Upper lobe of right lung (tissue), 1 donor: ENCODE measurements at places on chromosomes 2 and 18. TPM values are rescaled to one million over a fixed set of nuclear protein-coding genes. Genes with fewer than 3 reads are reported as not detected.
A peak's percentile ranks its signal among the peaks of the same experiment; 100 is the strongest.

Gene ABCG8
- total RNA-seq: not detected

DNA sequence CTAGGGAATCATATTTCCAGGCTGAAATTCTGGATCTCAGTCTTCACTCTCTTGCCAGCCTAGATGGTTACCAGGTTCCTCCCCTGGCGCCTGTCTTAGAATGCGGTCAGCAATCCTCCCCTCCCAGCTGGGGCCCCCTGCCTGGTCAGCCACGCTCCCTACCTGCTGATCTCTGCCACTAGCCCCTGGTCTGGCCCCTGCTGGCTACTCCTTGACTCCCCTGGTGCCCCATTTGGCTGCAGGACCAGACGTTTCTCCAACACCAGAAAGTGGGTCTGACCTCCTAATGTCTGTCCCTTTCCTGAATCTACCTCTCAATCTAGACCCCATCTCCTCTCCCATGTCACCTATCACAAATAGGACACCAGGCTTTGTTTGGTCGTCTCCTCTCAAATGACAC lies 432.0 kb upstream of the SMIM21 start:
- no peaks in the 10 kb centered on the region for H3K4me1 ChIP-seq
- DNase-seq: no peak
- no peaks in the 10 kb centered on the region for H3K36me3 ChIP-seq
- H3K27me3 ChIP-seq: no peaks in the 10 kb centered on the region
- H3K27ac ChIP-seq: no peak overlapping the region
- no peak overlapping the region for H3K4me3 ChIP-seq

DNA sequence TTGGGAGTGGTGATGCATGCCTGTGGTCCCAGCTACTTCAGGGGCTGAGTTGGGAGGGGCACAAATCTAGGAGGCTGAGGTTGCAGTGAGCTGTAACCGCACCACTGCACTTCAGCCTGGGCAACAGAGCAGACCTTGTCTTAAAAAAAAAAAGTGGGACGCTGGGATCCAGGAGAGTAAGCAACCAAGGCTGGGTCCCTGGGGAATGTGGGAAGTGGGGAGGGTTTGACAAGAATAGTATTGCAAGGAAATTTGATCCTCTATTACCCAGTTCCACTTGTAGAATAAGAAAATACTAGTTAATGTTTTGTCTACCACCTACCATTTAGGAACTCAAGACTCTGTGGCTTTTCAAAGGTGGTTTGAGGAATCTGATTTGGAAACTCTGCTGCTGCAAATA lies 21.1 kb upstream of the DYTN start:
- no peak for DNase-seq
- no peak overlapping the region for H3K4me3 ChIP-seq
- no peak overlapping the region for H3K27ac ChIP-seq
- no peaks in the 10 kb centered on the region for H3K36me3 ChIP-seq
- no peaks in the 10 kb centered on the region for H3K27me3 ChIP-seq
- H3K4me1 ChIP-seq: no peaks in the 10 kb centered on the region

DNA sequence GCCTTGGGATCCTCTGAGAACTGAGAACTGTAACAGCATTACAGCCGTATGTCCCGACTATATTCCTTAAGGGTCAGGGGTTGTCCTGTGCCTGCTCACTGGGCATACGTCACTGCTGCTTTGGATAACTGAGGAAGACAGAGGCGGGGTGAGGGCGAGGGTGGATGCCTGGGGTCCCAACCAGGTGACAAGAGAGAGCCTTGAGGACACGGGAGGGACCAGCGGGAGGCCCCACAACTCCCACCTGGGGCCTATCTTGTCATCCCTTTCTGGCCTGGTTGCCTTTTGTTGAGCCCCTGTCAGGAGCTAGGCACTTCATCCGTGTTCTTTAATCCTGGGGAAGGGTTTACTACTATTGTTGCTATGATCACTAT lies 28.8 kb downstream of the INPP5D start:
- no peaks in the 10 kb centered on the region for H3K27me3 ChIP-seq
- H3K4me1 ChIP-seq: peaks cover 27% of the 10 kb centered on the region
- no peaks in the 10 kb centered on the region for H3K36me3 ChIP-seq
- H3K27ac ChIP-seq: peak overlapping the region; percentile 55
- DNase-seq: peak; percentile 33

Gene HADHB
- total RNA-seq: 105 TPM

- no peak for DNase-seq
- peaks cover 5% of the 10 kb centered on the region for H3K4me1 ChIP-seq
- no peaks in the 10 kb centered on the region for H3K36me3 ChIP-seq
- H3K27ac ChIP-seq: no peak overlapping the region
Observed at GRCh38 chr2:239657992-239658391, 257.2 kb upstream of the HDAC4 start.
